Activated CD8-positive, alpha-beta T cell treated with anti-CD3 and anti-CD28 coated beads, Interleukin-2, amount 10 ng/mL, durations not matched to agents 7 days and 5 days (primary cell): ENCODE measurements at places on chromosomes 5 and 9.

DNA sequence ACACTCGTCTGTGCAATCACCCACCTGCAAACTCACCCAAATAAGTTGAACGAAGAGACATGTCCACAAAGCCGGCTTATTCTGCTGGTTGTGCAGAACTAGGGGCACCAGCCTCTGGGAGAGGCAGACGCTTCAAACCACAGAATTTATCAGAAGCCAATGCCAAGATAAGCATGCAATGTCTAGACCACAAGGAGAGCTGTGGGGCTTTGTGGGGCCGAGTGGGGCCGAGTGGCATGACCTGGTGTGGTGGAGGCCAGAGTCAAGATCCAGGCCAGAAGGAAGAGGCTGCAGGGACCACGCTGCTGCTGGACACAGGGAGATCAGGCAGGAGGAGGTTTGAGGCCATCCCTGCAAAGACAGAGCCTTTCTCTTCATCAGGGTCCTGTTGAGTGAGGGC lies 259.0 kb downstream of the IRX2 start:
- no peaks in the 10 kb centered on the region for H3K4me1 ChIP-seq
- no peak overlapping the region for H3K27ac ChIP-seq
- H3K36me3 ChIP-seq: no peaks in the 10 kb centered on the region
- no peak overlapping the region for H3K4me3 ChIP-seq
- H3K27me3 ChIP-seq: no peaks in the 10 kb centered on the region
- no peak for DNase-seq

- no peaks in the 10 kb centered on the region for H3K4me1 ChIP-seq
- no peak overlapping the region for H3K4me3 ChIP-seq
- no peaks in the 10 kb centered on the region for H3K27me3 ChIP-seq
- no peaks in the 10 kb centered on the region for H3K36me3 ChIP-seq
Measured at GRCh38 chr5:62082370-62082801, 223.6 kb upstream of the KIF2A start.

DNA sequence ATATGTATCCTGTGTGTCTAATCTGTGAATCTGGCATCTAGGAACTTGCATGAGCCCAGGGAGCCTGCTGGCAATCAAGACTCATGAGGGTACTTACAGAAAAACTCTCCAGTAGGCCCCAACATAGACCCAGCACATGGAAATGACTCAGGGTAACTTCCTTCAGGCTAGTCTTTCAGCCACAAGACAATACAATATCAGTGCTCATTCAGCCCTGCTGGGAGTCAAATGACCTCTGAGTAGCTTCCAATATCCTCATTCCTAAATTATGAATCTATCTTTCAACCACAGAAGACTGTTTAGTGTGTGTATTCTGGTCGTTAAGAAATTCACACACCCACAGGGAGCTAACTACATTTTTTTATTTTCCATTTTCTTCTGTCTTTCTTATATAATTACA lies 1273.0 kb downstream of the EFNA5 start:
- DNase-seq: no peak
- H3K4me1 ChIP-seq: no peaks in the 10 kb centered on the region
- H3K27ac ChIP-seq: no peak overlapping the region
- no peak overlapping the region for H3K4me3 ChIP-seq

GRCh38 chr5:178203670-178204181 lies 607 bp upstream of the HNRNPAB start:
- peaks cover 37% of the 10 kb centered on the region for H3K36me3 ChIP-seq
- DNase-seq: peak; percentile 53
- H3K27me3 ChIP-seq: peaks cover 2% of the 10 kb centered on the region
- H3K4me3 ChIP-seq: peak overlapping the region; percentile 96
- H3K4me1 ChIP-seq: peaks cover 32% of the 10 kb centered on the region
- peak overlapping the region; percentile 99 for H3K27ac ChIP-seq

- H3K4me3 ChIP-seq: no peak overlapping the region
- no peaks in the 10 kb centered on the region for H3K27me3 ChIP-seq
- H3K36me3 ChIP-seq: peaks cover 38% of the 10 kb centered on the region
Measured at GRCh38 chr9:97636903-97637302, 3.3 kb downstream of the NCBP1 start.

DNA sequence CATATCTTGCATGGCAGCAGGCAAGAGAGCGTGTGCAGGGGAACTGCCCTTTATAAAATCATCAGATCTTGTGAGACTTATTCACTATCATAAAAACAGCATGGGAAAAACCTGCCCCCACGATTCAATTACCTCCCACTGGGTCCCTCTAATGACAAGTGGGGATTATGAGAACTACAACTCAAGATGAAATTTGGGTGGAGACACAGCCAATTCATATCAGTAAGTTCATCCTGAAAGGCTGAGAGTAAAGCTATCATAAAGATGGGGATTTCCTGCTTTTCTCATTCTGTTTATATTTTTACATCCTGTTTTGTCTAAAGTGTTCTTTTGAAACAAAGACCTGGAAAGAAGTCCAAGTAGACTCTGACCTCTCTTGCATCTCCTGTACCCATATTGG lies 28.9 kb upstream of the IL33 start:
- no peaks in the 10 kb centered on the region for H3K36me3 ChIP-seq
- H3K27ac ChIP-seq: no peak overlapping the region
- H3K4me3 ChIP-seq: no peak overlapping the region
- no peaks in the 10 kb centered on the region for H3K27me3 ChIP-seq

DNA sequence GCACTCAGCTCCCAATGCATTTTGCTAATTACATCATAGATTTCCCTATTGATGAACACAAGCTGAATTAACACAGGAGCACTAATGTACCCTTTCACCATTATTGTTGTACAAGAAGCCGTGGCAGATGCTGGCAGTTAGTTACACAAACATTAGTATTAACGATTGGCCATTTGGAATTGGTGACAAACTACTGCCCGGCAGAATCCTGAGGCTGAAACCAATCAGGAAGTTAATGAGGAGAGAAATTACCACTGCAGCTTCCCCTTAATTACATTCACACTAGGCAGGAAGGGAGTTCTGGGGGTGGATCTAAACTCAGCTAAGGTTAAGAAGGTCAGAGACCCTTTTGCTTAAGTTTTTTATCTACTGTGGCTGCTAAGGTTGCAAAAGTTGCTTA lies 9.6 kb upstream of the DMRT3 start:
- no peak overlapping the region for H3K4me3 ChIP-seq
- no peak overlapping the region for H3K27ac ChIP-seq
- peaks cover 6% of the 10 kb centered on the region for H3K36me3 ChIP-seq
- peaks cover 5% of the 10 kb centered on the region for H3K4me1 ChIP-seq
- no peak for DNase-seq
